ENCODE measurements at places on chromosomes 3 and 15. TPM values are rescaled to one million over a fixed set of nuclear protein-coding genes. Genes with fewer than 3 reads are reported as not detected.

ISY1 gene
- total RNA-seq, result 21.6 TPM

GADL1 gene
- total RNA-seq, result 0.58 TPM

RNF123 gene
- total RNA-seq, result 35.5 TPM

ABHD5 gene
- 12.7 TPM for total RNA-seq

SLC12A8 gene
- total RNA-seq, result 1.4 TPM

ANKRD34C gene
- not detected for total RNA-seq

LSAMP gene
- 2.1 TPM for total RNA-seq

KLHL40 gene
- total RNA-seq, result not detected

KNG1 gene
- not detected for total RNA-seq

ITIH1 gene
- not detected for total RNA-seq

ADGRG7 gene
- total RNA-seq, result not detected

BUB1B gene
- total RNA-seq, result 15.2 TPM

THBS1 gene
- total RNA-seq, result 2,289 TPM

COL7A1 gene
- total RNA-seq, result 25.0 TPM
